ENCODE measurements at places on chromosomes 6 and 20.

DNA sequence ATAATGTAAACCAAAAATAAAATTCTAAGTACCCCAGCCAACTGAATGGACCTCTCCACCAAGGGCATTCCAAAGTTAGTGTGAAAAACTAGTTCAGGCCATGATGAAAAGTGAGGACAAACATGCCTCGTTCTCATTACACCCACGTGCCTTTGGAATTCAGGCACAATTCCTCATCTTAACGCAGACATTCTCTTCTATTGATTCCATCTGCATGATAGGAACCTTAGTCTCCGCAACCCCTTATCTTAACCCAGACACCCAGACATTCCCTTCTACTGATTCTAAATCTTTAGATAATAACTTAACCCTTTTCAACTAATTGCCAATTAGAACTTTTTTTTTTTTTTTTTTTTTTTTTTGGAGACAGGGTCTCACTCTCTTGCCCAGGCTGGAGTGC, 7.6 kb upstream of the SERPINB6 start:
- no peak for DNase-seq

DNA sequence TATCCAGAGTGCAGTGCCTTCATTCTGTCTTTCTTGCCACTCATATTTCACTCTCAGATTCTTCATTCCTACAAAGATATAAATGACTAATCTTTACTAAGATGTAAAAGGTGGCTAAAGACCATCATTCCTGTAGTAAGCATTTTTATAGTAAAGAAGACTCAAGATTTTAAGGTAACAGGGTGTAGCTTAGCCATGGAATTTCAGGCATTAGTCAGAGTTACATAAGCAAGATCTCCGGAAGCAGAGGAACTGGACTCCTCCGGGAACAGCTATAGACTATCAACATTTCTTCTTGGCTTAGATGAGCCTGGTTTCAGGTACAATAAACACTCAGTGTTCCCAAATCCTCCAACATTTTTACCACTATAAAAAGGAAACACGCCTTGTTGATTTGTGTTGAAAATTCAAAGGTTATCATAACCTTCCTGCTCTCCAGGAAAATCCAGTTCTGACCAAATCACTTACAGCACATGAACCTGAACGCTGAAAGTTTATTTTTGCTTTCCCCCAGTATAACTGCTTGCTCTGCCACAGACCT, 23.7 kb downstream of the SERPINB1 start:
- DNase-seq: no peak

DNA sequence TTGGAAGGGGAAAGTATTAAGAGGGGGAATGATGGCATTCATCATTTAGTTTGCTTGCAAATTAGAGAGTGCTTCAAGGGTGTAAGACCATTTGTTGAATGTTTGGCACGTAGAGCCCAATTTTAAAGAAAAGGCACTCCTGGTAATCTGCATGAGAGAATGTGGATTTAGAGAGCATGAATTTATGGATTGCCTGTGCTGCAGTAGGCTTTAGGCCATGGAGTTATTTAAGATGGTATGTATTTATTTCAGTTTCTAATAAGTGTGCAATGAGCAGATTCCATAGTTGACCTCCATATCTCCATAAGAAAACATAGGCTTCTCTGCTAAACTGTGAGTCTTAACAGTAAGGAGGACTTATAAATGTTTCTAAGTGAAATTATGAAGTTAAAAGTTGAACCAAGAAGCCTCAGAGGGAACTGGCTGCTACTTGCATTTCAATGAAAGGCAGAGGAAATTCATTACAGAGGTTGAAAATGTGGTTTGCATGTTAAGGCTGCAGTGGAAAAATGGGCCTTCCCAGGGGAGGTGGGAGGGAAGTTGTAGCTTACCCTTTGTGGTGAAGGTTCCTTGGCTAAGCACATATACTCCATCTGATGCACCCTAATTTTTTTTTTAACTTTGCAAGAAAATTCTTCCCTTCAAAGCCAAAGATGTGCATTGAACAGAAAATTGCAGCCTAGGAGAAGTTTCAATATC, 134.2 kb downstream of the CARMIL1 start:
- no peak for DNase-seq

GRCh38 chr20:8633366-8633765, 435.5 kb upstream of the PLCB4 start:
- no peak for DNase-seq

- DNase-seq: no peak
These were observed 7.2 kb downstream of the PYGB start for GRCh38 chr20:25254986-25255680.

DNA sequence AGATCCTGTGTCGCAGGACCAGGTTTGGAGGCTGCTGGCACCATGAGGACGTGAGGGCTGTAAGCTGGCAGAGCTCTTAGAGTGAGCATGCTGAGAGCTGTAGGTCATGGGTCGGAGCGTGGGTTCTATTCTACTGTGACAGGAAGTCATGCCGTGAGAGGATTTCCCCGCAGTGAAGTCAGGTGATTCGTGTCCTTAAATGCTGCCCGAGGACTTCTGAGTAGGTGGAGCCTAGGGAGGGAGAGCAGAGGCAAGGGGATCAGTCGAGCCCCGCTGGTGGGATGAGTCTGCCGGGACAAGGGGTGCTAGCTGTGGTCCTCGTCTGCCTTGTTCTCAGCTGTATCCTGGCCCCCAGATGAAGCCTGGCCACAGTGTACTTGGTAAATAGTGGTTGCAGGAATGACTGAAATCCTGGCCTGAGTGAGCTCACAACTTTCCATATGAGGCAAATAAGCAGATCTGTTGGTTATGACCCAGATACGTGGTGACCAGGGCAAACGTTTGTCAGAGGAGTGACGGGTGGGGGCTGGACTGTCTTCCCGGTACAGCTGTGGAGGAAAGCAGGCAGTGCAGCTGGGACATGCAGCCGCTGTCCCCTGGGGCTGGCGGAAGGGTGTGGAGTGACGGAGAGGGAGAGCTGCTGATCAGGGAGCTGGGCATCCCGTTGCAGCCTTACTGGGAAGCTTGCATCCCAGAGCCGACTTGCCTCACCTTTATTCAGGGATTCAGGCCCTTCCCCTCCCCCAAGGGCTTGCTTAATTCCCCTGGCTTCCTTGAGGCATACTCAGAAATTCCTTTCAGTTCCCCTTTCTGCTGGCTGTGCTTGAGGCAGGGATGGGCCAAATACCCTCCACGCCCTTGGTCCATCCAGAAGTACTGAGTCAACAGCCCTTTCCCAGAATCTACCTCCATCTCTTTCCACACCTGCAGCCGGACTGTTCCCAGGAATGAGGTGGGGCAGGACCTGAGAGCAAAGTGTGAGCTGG, 250.9 kb upstream of the RREB1 start:
- peak; percentile 3 for DNase-seq

DNA sequence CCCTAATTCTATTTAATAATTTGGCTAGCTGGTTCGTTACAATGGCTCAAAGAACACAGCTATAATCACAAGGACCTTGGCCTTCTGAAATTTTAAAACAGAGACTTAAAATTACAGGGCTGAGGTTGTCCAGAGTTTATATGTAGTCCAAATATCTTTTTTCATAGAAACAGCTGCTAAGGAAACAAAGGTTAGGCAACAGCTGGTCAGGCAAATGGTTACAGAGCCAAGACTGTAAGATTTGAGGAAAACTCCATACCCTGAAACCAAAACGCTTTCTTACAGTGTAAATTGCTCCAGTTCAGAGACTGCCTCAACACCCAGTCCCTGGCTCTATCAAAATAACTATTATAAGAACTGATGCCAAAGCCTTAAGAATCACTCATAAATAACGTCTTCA, 9.7 kb upstream of the ARHGAP18 start:
- no peak for DNase-seq

DNA sequence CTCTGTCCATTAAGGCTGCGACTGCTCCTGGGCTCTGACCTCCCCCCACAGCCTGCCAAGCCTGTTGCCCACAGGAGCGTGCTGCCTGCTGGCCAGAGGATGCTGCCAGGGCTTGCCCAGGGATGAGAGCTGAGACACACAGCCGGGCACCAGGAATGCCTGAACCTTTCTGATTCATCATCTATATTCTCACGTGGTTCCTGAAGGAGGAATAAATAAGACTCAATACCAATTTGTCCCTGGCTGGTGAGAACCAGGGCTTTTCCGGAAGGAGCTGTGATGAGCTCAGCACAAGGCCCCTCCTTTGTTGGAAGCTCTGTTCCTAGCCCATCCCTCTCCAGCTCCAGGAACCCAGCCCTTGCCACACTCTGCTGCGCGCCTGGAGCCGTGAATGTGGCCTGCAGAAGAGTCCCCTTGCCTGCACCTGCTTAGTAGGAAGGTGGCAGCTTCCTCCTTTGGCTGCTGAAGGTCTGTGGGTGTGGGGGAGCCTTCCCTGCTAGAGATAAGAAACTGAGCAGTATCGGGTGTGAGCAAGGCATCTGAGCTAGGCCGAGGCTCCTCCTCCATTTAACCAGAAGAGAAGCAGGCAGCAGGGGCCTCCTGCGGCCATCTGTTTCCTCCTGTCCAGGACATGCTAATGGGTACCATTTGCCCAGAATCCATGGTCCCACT, 37.9 kb downstream of the SYNDIG1 start:
- no peak for DNase-seq

GRCh38 chr6:1903780-1904465, 294.2 kb downstream of the FOXC1 start:
- DNase-seq: no peak

DNA sequence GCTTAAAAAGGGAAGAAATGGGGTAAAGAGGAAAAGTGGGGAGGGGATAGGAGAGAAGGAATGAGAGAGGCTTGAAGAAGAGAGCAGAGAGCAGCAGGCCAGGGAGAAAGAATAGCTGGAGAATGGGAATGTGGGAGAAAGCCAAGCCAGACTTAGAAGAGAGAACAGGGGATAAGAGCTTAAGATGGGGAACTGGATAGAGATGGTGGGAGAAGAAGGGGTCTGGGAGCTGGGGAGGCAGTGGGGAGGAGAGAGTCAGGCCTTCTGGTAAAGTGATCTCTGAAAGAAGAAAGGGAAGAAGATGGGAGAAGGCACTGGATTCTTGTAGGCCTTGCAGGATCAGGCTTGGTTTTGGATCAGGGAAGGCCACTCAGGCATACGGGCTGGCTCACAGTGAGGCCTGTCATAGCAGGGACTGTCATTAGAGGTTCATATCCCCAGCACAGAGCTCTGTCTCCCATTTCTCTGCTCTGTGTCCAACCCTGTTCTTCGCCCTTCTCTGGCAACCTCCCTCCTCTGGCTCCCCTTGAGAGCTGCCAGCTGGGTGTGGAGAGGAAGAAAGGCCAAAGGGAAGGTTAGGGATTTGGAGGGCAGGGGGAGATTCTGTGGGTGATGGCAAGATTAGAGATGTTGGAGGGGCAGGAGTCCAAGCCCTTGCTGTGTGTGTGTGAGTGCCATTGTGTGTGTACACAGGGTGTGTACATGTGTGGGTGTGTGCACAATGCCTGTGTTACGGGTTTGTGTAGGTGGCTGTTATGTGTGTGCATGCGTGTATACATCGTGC, 9.3 kb downstream of the SYNGAP1 start:
- DNase-seq: no peak

- no peak for DNase-seq
These were observed 29.8 kb downstream of the TENT5A start for GRCh38 chr6:81722506-81723223.

DNA sequence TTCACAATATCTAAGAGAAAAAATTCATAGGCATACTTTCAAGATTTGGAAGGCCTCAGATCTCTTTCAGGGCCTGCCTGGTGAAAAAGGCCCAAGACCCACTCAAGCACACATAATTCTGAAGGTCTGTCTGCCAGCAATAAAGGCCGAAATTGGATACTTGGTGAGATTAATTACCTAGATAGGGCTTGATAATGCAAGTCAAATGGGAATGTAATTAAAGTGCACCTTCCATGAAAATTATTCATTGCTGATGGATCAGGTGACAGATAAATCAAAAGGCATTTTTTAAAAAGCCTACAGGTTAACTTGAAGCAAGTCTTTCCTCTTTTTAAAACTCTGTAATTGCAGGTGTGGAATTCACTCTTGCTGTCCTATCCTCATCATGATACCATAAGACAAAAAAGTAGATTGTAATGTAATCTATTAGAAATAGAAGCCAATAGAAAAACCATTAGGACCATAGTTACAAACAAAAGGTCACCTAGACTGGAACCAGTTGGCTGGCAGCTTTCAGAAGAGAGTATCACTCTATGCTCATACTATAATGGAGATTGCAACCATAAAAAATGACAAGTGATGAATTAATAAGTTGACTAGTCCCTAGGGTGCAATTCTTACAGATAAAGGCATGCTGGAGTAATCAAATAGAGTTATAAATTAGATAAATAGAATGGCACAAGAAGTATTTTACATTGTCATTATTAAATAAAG, 77.3 kb downstream of the EPHA7 start:
- no peak for DNase-seq

DNA sequence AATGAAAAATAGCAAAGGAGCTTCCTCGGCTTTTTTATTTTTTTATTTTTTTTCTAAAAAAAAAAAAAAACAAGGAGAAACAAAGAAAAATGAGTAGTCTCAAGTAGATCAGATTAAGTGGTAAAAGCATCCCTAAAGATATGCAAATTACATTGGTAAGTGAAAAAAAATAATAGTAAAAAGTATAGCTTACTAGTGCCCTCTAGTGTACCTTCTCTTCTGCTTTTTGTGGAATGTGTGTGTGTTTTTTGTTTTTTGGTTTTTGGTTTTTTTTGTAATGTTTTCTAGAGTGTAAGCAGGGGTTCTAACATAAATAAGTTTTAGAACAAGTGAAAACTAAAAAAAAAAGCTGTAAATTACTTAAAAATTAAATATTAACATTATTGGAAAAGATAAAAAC, 1062.0 kb downstream of the HACE1 start:
- DNase-seq: no peak

- DNase-seq: no peak
These were observed 23.9 kb downstream of the RIPOR2 start for GRCh38 chr6:24911796-24912382.

DNA sequence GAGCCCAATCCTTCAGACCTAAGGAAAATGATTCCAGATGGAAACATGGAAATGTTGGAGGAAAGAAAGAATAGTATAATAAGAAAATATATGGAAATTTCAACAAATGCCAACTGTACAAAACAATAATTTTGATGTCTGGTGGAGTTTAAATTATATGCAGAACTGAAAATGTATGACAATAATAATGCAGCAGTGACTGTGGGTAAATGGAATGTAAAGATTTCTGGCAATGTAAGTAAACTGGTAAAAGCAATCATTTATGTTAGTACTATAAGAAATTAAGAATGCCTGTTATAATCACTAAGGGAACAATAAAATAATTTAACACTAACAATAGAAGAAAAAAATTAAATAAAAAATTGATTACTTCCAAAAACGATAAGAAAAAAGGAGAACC, 89.0 kb downstream of the EDN1 start:
- DNase-seq: no peak

- no peak for DNase-seq
These were observed 17.2 kb downstream of the SMPDL3A start for GRCh38 chr6:122806291-122806690.

Data from activated naive CD4-positive, alpha-beta T cell (primary cell).